ENCODE measurements at places on chromosomes 7 and 10.

DNA sequence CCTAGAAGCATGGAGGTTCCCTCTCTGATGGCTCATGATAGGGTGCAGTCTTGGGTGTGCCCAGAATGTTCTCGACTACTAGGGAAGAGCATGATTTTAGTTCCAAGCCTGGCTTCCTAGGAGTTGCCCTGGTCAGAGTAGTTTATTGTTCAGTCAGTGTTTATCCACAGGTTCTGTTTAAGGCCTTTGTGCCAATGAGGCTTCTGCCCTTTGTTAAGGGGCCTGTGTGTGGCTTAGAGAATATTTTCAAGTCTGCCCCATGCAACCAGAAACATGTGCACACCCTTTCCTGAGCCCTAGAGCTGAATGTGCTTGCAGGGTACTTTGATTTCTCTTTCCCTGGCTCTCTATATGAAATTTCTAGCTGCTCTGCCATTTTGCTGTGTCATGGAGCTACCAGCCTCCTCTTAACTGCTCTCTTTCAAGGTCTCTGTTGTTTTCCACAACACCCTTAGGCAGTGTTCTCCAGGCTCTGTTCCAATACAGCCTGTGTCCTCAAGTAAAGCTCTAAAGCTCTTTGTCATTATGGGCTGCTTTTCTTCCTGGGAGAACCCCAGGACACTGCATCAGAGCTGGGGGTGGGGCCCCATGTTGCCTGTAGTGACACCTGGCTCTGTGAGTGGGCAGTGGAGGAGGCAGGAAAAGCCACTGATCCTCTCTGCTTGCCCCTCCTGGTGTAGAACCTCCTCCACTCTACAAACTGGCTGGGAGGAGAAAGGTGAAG is 34.1 kb upstream of the TSPAN33 start:
- no peak for DNase-seq

- no peak for DNase-seq
These were observed 26.0 kb downstream of the SDK1 start for GRCh38 chr7:3327099-3327498.

DNA sequence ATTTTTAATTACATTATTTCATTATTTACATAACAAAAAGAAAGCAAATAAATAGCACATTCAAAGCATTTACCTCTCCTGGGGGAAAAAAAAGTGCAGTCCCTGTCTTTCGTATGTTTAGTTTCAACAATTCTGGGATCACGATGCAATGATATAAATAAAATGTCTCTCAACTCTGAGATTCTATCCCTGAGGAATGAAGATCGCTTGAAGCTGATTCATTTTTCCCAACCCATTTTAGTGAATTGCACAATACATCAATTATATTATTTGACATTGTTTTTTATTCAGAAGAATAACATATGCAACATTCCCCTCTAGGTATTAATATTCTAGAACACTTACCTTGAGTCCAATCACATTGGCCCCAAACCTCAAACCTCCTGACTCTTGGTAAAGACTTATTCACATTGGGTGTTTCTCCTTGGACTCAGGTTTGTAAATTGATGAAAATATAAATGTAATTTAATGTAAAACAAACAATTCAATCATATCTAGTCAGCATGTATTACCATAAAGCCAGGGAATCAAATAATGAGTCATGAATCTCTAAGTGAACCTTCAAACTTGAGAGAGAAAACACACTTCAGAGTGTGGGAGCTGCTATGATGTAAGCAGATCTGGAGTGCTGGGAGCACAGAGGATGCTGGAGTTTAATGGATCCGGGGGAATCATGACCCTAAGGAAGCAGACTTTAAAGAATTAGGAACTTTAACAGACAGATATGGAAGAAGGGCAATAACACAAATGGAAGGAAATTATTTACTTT is 5.3 kb upstream of the SCIN start:
- peak; percentile 12 for DNase-seq

GRCh38 chr7:16921644-16922257 is 40.0 kb upstream of the AGR3 start:
- DNase-seq: no peak

DNA sequence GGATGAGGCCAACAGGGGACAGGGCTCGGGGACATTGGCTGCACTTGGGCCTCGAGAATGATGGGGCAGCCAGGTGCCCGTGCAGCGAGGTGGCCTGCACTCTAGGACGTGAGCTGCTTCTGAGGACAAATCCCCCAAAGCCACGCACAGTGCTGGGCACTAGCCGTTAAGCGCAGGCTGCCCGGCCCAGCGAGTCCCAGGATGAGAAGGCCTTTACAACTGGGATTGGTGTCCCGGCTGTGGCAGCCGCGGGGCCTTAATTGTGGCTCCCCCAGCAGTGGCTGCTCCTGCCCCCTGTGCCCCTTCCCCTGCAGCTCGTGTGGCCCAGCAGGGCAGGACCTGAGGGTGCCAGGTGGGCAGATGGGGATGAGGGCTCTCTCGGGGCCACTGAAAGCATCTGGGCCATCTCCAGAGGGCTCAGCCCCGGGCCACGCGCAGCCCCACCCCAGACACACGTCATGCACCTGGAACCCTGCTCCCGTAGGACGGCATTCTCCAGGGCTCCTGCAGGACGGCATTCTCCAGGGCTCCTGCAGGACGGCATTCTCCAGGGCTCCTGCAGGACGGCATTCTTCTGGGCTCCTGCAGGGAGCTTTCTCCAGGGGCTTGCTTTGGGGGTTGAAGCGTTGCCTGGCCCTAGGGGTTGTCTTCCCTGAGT is 6.6 kb downstream of the PWWP2B start:
- no peak for DNase-seq

DNA sequence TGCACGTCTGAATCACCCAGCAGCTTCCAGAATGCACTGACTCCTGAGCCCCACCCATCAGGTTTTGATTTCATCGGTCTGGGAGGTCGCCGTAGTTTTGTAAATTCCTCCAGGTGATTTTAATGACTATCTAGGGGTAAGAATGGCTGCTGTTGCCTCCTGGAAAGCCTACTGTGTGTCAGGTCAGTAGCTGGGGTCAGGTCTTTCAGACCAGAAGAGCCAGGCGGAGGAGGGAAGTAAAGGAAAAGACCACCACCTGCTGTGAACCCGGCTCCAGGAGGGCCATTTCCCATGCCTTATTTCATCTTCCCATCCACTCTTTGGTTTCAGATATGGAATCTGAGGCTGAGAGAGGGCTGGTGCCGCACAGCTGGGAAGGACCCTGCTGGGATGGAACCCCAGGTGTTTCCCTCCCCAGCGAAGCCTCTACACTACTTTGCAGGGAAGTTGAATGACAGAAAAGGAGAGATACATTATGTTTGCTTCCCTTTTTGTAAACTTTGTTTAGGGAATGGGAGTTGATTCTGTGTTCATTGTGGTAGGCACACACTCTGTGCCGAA is 19.8 kb downstream of the ADAMTS14 start:
- no peak for DNase-seq

GRCh38 chr10:33273295-33274002 is 61.0 kb downstream of the NRP1 start:
- peak; percentile 96 for DNase-seq

DNA sequence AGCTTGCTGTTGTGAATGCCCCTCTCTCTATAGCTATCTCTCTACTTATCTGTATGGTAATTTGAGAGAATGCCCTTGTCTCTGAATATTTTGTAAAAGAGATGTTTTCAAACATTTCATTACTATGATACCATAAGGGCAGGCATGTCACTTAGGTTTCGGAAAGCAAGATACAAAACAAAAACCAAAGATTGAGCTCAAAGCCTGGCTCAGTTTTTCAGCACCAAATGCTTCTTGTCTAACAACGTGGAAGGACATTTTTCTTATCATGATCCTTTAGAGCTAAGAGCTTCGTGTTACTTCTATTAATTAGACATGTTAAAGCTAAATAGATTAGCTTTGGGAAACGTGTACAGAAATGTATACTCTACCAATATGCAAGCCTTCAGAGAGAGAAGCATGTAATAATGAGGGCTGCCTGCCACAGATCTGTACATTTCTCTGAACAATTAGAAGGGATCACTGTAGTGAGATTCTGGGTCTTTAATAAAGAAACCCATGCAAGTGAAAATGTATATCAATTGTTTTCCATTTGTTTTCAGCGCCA is 148.9 kb downstream of the ARID5B start:
- peak; percentile 28 for DNase-seq

- peak; percentile 50 for DNase-seq
These were observed 7.3 kb downstream of the SKIDA1 start for GRCh38 chr10:21518149-21518640.

- peak; percentile 51 for DNase-seq
These were observed 340.9 kb downstream of the LRMDA start for GRCh38 chr10:75772153-75772887.

- DNase-seq: peak; percentile 7
These were observed 108.5 kb downstream of the HBP1 start for GRCh38 chr7:107277331-107277730.

GRCh38 chr10:31508234-31508633 is 189.2 kb downstream of the ZEB1 start:
- DNase-seq: no peak

- DNase-seq: no peak
These were observed 6.3 kb downstream of the CISD1 start for GRCh38 chr10:58275261-58275660.

GRCh38 chr7:158366346-158366745 is 221.3 kb downstream of the PTPRN2 start:
- DNase-seq: no peak

DNA sequence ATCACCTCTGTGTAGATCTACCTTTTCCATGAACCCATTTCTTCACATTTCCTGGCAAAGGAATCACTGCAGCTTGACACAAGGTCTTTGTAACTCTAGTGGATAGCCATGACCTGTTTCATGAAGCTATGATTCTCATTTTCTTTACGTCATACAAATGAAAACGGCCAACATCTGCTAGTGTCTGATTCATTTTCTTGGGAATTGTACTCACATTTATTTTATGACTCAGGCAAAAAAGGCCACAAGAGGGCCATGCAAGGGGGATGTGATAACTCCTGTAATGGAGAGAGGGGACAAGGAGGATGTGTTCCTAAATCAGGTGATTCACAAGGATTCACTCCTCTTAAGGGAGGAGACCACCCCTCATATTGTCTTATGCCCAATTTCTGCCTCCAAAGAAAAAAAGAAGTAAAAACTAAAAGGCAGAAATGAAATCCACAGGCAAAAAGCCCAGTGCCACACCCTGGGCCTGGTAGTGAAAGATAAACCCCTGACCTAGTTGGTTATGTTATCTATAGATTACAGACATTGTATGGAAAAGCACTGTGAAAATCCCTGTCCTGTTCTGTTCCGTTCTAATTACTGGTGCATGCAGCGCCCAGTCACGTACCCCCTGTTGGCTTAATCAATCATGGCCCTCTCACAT is 249.9 kb downstream of the IPMK start:
- DNase-seq: peak; percentile 98

- DNase-seq: no peak
These were observed 157.0 kb downstream of the PTPN20 start for GRCh38 chr10:47067949-47068940.

DNA sequence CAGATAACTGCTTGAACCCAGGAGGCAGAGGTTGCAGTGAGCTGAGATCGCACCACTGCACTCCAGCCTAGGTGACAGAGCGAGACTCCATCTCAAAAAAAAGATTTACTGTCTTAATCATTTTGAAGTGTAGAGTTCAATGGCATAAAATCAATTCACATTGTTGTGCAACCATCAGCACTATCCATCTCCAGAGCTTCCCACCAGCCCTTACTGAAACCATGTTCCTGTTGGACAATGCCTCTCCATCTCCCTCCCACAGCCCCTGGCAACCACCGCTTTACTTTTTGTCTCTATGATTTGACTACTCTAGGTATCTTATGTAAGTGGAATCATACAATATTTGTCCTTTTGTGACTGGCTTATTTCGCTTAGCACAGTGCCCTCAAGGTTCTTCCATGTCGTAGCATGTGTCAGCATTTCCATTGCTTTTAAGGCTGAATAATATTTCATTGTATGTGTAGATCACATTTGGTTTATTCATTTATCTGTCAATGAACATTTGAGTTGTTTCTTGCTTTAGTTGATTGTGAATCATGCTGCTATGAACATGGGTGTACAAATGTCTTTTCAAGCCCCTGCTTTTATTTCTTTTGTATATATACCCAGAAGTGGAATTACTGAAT is 33.1 kb downstream of the NACAD start:
- no peak for DNase-seq

DNA sequence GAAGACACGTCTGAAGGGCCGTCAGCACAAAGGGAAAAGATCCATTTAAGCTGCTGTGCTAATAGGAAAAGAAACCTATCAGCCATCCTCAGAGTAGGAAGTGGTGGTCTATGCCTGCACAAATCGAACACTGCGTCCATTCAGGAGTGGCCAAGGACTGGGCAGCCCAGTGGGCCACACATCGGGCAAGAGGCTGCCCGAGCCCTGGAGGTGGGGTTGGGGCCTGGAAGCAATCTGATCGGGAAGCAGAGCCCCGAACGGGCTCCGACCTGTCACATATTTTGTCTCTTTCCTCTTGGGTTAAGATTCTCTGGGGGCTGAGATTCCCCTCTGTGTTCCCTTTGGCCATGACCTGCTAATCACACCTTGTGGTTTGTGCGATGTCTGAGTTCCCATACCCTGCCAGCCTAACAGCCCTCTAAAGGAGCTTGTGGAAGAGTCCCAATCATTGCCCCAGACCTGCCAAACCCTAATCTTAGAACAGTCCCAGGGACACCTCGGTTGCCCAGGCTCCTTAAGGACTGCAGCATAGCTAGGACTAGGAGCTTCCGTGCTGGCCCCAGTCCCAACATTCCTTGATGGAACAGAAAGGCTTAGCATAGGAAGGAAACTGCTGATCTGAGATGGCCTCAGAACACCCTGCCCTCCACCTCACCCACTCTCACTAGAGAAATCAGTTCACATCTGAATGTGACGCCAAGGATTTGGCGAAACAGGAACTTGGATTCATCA is 77.9 kb upstream of the SAMD8 start:
- no peak for DNase-seq

DNA sequence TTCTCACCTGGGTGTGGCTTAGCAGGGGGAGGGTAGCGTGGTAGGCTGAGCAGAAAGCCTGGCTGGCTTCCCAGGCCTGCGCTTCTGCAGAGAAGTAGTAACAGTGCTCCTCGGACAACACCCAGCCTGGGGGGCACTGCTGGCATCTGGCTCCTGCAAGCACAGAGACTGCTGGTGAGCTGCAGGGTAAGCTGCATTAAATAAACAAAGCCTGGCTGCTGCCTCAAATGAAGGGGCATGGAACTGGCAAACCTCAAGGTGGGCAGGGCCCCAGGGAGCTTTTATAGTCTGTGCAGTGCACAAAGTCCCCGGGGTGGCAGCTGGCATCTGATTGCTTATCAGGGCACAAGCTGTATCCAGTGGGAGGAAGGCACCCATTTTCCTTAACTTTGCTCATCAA is 3.9 kb downstream of the KLRG2 start:
- no peak for DNase-seq

GRCh38 chr10:77939561-77940001 is 13.0 kb upstream of the DLG5 start:
- DNase-seq: peak; percentile 77

Data from fibroblast of mammary gland (primary cell).